Stimulated activated memory B cell treated with anti-CD40 and anti-IgM and Interleukin-4, amounts not matched to agents 10 μg/mL and 1 μg/mL and 100 μg/mL, for 72 hours (primary cell): ENCODE measurements at places on chromosomes 7 and 10.

DNA sequence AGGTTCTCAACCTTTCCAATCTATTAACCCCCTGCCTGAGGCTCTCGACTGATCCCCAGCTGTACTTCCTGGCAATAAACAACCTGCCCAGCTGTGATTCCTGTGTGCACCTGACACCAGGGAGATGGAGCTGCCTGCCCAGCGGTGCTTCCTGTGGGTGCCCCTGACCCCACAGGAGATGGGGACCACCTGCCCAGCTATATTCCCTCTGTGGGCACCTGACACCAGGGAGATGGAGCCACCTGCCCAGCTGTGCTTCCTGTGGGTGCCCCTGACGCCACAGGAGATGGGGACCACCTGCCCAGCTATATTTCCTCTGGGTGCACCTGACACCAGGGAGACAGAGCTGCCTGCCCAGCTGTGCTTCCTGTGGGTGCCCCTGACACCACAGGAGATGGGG, 184.0 kb downstream of the DIP2C start:
- ATAC-seq, result no peak

DNA sequence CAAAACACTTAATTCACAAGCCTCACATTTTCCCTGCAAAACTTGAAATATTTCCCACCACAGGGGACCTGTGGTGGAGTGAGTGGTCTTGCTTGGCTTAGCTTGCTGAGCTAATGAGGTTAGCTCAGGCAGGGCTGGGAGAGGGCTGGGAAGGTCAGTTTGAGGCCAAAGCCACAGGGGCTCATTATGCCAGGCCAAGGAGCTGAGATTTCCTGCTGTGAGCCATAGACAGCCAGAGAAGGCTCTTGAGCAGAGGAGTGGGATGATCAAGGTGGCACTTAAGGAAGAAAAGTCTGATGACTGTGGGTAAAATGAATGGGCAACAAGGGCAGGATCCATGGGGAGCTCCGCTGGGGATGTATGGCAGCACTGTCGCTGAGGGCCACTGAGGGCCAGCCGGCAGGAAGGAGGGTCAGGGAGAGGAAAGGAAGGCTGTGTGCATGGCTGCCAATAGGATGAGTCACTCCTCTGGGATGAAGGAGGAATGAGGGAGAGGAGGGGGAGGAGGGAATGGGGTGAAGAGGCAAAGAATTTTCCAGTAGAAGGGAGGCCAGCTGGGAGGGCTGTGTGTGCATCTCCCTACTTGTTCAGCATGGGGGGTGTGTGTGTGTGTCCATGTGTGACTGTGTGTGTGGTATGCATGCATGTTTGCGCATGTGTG, 18.7 kb upstream of the ZNF488 start:
- ATAC-seq, result no peak

- ATAC-seq, result no peak
These were observed 67.4 kb downstream of the PLXNA4 start for GRCh38 chr7:132508724-132509353.

DNA sequence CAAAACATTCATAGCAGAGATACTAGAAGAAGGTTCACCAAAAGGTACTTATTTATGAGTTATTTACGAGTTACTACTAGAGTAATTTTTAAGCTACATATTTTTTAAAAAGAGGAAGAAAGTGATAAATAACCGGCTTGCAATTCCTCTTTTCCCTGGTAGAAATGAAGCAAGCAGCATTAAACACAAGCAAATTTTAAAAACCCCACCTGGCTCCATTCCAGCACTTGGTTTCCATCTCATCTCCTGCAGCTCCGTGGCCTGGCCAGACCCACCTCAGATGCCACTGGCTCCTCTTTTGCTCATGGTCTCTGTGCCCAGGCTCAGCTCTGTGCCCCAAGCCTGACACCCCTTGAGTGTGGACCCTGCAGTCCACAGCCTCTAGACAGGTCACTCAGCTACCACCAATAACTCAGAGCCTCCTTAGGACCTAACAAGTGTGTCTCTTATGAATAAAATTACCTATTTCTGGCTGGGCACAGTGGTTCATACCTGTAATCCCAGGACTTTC, 479.5 kb downstream of the TNS3 start:
- no peak for ATAC-seq

GRCh38 chr7:98797150-98797549, 72.7 kb downstream of the TMEM130 start:
- no peak for ATAC-seq

DNA sequence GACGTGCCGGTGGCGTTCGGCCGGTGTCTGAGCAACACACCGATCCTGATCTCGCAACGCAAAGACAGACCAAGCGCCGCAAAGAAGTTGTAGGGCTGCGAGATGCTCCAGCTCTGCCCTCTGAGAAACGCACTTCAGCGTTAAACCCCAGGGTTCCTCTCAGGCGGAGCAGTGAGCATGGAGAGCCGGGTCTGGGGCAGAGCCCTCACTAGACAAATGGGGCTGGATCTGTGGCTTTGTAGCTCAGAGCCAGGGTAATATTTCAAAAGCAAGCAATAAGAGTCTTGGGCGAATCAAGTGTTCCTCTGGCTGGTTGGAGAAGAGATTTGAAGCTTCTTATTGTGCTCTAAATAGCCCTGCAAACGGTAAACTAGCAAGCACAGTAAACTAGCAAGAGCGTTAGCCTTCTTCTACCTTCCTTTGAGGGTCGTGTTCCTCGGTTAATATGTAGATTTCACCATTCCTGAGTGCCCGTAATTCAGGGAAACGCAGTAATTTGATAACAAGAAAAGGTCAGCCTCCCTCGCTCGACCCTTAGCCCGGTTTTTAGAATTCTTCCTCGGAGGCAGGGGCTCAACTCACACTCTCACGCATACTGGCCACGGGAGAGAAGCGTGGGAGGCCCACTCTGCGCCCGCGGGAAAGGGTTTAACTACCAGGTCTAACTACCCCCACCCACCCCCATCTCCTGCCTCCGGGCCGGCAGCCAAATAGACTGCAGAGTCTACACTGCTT, 6.7 kb downstream of the SKAP2 start:
- ATAC-seq, result peak; percentile 71

DNA sequence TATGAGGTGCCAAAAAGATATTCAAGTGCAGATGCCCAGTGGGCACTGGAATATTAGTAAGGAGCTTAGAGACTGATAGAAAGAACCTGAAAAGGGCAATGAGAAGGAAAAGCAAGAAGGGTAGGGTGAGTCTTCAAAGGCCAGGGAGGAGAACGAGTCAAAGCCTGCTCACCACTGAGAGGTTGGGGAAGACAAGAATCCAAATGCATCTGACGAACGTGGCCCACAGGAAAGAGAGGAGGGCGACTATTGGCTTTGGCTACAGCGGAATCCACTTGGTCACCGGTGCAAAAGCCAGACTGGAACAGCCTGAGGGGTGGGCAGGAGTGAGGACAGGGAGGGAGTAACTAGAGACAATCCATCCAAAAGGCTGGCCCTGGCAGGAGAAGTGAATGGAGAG, 216.7 kb upstream of the KLF14 start:
- no peak for ATAC-seq

GRCh38 chr7:47518827-47519226, 63.1 kb downstream of the TNS3 start:
- no peak for ATAC-seq

GRCh38 chr7:47962262-47962661, 14.0 kb upstream of the PKD1L1 start:
- ATAC-seq, result no peak

DNA sequence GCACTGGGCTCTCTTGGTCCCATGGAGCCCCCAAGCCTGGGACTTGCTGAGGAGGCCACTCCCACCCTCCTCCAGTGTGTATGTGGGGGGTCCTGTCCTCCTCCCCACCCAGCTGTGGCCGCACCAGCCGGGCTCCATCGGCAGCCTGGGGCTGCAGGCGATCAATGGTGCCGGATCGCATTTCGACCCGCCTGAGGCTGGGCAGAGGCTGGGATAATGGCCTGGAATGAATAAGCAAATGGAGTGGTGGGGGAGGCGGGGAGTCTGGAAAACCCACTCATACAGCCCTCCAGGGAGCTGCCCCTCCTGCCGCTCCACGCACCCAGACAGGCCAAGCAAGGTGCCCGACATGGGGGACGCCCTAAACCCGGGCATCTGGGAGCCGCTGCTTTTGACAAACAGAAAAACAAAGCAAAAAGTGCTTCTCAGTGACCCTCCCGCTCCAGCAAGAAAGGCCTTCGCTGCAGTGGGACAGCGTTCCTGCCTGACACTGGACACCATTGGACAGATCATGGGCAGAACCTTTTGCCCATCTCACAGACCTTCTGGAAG, 160.5 kb downstream of the NRF1 start:
- ATAC-seq, result no peak

DNA sequence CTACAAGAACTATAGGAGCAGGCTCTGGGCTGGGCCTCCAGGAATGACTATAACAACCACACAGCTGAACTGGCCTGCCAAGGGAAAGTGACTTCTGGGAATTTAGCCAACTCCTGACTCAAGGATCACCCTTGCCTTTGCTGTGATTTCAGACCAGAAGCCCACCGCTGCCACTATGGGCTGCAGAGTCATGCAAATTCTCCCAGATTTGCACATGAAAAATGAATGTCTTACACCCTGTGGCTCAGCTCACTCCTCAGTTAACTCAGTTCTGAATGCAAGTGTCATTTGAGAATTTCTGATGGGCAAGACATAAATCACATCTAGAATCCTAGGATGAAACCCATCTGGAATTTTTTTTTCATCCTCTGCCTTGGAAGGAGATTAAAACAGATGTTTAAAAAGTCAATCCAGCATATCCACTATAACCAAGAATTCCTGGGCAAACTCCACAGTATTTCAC, 186.5 kb upstream of the BET1 start:
- ATAC-seq, result no peak

DNA sequence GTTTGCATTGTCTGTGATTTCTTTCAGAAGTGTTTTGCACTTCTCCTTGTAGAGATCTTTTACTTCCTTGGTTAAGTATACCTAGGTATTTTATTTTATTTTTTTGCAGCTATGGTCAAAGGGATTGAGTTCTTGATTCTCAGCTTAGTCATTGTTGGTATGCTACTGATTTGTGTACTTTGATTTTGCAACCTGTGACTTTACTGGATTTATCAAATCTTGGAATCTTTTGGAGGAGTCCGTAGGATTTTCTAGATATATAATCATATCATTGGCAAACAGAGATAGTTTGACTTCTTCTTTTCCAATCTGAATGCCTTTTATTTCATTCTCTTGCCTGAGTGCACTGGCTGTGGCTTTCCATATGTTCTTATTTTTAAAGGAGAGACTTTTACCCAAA, 41.9 kb downstream of the CCSER2 start:
- no peak for ATAC-seq

DNA sequence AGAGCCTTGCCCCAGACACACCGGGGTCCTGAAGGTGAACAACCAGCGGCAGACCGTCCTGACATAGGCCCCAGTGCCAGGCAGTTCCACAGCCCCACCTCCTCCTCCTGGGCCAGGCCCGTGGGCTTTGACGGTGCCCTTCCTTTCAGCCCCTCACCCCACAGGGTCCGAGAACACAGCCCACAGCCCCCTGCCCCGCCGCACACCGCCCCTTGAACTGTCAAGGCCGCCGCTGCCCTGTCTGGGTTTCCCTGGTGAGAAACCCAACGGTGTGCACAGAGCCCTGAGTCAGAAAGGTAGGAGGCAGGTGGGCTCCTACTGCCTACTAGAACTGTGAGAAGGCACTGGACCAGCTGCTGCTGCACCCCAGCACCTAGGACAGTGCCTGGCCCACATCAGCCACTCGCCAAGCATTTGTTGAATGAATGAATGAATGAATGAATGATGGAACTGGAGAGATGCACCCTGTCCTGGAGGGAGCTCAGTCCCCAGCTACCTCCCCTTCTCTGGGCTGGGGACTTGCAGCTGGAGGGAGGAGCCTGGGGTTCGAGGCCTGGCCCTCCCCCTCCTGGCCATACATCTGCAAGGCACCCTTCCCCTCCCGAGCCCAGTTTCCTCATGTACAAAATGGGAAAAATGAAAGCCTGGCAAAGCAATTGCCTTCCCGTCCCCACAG, 117.9 kb downstream of the SLIT1 start:
- peak; percentile 14 for ATAC-seq

DNA sequence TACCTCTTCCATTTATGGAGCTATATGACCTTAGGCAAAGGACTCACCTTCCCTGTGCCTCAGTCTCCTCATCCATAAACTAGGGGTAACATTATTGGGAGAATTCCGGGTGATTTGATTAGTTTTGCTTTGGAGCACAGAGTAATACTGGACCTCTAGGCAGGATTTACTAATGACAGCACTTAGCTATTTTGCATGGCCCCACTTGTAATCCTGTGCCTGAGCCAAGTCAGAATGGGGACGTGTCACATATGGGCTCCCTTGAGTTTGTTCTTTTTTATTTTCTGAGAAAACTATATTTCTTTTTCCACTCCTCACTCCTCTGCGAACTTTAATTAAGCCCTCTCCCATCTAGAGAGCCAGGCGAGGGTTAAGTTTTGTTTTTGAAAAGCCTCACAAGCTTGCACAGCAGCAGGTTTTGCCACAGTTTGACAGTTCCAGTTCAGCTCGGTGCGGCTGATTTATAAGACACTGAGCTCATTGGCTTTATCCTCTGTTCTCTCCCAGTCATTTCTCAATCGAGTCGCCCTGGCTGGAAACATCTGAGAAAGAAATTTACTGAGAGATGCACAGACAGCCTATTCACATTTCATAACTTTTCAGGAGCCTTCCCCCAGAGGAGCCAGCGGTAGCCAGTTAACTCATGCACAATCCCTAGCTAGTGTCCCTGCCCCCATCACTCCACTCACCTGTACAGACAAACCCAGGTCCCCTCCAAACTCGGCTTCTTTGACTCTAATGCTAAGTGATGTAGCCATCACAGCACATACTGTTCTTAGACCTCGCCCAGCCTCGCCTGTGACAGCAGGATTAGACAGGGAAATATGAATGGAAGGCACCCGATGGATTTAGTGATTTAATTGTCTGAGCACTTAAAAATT, 441.9 kb upstream of the NPVF start:
- no peak for ATAC-seq

DNA sequence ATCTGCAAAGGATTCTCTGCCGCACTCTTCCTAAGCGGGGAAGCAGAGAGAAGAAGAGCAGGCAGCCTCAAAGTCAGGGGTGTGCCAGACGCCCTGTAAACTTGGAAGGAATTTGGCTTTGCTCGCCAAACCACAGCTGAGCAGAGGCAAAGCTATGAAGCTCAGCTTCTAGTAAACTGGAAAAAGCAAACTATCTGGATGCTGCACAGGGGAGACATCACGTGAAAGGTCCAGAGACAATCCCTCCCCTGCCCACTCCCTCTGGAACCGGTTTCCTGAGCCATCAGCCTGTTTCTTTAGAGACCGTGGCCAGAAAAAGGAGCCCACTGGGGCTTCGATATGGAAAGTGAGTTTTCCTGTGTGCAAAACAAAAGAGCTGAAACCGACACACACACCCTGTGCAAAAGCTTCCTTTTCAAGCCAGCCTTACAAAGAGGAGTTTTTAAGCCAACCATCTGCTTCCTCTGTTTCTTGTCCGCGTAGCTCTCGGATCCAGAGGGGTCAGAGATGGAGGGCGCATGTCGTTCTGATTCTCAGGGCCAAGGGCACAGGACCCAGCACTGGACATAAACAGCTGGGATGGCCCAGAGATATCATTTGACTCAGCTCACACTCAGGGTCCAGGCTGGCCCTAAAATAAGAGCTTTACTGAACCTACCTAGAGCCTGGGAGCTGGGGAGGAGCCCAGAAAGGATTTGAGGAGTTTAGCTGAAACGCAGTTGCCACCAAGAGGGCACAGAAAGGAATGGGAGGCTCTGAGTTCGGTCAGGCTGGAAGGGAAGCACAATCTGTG, 58.2 kb upstream of the DNAAF5 start:
- no peak for ATAC-seq

GRCh38 chr10:26412932-26413331, 25.2 kb upstream of the APBB1IP start:
- no peak for ATAC-seq
